ENCODE measurements at places on chromosomes 13 and 19.

- DNase-seq: no peak
These were observed 26.6 kb upstream of the GSX1 start for GRCh38 chr13:27765650-27766049.

- DNase-seq: no peak
These were observed 480.2 kb upstream of the MIR17HG start for GRCh38 chr13:90867336-90867683.

- peak; percentile 79 for DNase-seq
These were observed 1.7 kb upstream of the ELAVL3 start for GRCh38 chr19:11482384-11483050.

- no peak for DNase-seq
These were observed 37.2 kb downstream of the SIGLEC7 start for GRCh38 chr19:51179256-51179655.

DNA sequence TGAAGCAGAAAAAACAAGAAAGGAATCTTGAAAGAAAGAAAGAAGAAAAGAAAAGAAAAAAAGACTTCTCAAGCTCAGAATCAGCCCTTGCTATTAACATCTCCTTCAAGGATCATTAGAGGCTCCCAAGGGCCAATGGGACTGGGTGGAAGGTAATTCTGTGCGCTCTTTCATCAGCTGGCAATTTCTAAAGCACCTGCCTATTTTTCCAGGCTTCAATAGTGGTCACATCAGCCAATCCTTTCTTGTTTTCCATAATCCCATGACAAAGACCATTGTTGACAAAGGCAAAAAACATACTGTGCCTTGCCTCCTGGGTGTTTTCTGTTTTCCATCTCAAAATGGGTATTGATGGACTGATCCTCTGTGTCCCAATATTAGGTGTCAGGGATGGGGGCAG, 88.2 kb upstream of the TSC22D1 start:
- no peak for DNase-seq

DNA sequence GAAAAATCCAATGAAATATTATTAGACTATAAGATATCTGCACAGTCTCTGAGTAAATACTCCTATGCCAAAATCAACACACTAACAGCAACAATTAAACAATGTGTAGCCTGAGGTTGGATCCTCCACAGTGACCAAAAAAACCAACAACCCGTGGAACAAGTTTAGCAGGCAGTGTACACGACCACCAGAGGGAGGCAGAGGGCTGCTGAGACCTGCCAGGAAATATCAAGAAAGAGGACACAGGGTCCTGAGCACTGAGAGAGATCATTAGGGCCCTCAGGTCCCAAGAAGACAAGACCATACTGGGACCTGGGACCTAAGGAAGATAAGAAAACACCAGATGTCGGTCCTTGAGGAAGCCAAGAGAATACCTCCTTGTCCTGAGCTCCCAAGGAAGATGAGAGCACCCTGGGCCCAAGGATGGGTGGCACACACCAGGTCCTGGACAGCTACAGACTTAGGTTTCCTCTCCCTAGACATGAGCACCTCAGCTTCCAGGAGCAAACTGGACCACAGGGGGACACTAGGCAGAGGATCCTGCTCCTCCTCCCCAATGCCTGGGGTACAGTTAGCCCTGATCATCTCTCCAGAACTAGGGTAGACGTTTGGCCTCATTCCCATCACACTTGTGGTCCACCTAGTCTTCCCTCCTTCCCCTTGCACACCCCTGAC, 822 bp upstream of the ZNF274 start:
- DNase-seq: peak; percentile 33

DNA sequence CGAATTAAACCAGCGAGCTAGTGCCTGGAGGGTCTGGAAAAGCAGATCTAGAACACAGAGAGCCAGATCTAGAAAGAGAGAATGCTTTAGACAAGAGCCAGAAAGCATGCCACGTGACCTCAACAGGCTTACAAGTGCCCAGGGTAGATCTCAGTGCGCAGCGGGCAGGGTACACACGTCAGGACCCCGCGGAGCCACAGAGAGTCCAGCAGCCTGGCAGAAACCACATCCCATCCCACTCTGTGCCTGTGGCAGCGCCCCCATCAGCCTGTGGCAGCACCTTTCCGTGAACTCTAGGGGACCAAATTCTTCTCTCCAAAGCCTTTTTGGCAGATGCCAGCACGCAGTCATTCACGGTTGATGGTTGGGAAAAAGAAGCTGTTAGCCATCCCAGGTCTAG, 5.9 kb downstream of the ARHGEF1 start:
- DNase-seq: no peak

DNA sequence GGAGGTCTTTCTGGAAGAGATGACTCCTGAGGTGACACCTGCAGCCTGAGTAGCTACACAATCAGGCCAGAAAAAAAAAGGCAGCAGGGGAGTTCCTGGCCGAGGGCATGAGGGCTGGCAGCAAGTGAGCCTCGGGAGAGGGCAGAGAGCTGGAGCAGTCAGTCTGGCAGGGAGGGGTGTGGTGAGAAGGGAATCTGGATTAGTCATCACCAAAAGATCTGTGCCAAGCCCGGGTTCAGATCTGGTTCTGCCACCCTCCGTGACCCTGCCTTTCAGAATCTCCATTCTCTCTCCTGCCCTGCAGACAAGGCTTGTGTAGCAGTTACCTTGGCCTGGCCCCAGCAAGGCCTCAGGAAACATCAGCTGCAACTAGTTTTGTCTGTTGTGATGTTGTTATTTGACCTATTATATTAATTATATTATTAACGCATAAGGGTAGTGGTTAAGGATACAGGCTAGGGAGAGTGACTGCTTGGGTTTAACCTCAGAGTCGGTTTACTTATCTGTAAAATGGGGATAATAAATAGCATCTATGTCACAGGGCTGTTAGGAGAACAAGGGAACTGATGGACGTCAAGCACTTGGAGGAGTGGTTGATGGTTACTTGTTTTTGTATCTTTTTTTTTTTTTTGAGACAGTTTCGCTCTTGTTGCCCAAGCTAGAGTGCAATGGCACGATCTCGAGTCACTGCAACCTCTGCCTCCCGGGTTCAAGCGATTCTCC, 2.7 kb upstream of the CAPNS1 start:
- DNase-seq: no peak

- DNase-seq: no peak
These were observed 599 bp upstream of the ARHGEF7 start for GRCh38 chr13:111114362-111115060.

GRCh38 chr13:100751826-100752225, 77.2 kb upstream of the TMTC4 start:
- DNase-seq: no peak

DNA sequence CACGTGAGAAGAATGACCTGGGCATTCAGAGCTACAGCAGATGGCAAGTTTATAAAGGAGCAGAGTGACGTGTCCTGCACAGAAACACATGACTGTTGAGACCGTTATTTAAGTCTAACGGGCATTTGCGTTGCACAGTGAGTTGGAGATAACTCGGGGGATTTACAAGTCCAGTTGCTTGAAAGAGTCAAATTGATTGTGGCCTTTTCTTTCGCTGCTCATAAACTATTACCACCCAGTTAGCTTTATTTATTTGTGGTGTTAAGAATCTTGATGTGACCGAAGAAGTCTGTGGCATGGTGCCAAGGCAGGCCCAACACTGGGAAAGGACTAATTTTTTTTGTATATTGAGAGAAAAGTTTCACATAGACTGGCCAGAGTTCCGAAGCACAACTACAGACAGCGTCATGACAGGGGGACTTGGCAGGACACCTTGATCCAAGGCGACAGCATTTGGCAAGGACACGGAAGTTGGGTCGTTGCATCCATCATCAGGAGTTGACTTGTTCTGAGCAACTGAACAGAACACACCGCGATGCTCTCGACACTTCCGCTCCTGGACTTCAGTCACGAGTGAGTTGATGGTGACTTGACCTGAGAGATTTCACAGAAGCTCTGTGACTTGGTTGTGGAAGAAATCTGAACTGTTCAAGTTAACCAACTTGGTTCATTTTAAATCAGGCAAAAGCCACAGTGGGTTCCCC, 11.9 kb upstream of the PTOV1 start:
- no peak for DNase-seq
